ENCODE measurements at places on chromosomes 16 and 17. TPM values are rescaled to one million over a fixed set of nuclear protein-coding genes. Genes with fewer than 3 reads are reported as not detected.

GRCh38 chr16:66287416-66287815, 79.1 kb upstream of the CDH5 start:
- DNase-seq = no peak

- no peak for DNase-seq
These were observed 12.7 kb downstream of the DRC7 start for GRCh38 chr16:57707331-57707730.

GRCh38 chr17:7880076-7880868, 8.3 kb upstream of the CHD3 start:
- no peak for DNase-seq

DNA sequence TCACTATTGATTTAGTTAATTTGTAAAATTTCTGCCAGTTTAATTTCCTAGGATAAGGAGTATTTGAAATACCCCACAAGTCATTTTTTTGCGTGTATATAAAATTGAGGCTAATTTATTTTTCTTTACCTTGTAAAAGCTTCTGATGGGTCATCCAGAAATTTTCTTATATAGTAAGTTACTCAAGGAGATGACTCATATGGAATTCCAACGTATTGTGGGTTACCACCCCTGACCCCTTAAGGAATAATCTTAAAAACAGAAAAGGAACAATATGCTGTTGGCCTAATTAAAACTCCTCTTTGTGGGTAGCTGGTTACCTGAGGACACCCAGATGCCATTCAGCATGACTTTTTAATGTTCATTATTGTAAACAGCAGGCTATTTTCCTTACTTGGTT, 13.6 kb downstream of the HEATR6 start:
- no peak for DNase-seq

- DNase-seq = no peak
These were observed 472.7 kb downstream of the KCNJ2 start for GRCh38 chr17:70642059-70642458.

The MARF1 gene
- polyA plus RNA-seq = 36.4 TPM
